Head of caudate nucleus (tissue), 42 donors: ENCODE measurements at places on chromosomes 3 and 15.

DNA sequence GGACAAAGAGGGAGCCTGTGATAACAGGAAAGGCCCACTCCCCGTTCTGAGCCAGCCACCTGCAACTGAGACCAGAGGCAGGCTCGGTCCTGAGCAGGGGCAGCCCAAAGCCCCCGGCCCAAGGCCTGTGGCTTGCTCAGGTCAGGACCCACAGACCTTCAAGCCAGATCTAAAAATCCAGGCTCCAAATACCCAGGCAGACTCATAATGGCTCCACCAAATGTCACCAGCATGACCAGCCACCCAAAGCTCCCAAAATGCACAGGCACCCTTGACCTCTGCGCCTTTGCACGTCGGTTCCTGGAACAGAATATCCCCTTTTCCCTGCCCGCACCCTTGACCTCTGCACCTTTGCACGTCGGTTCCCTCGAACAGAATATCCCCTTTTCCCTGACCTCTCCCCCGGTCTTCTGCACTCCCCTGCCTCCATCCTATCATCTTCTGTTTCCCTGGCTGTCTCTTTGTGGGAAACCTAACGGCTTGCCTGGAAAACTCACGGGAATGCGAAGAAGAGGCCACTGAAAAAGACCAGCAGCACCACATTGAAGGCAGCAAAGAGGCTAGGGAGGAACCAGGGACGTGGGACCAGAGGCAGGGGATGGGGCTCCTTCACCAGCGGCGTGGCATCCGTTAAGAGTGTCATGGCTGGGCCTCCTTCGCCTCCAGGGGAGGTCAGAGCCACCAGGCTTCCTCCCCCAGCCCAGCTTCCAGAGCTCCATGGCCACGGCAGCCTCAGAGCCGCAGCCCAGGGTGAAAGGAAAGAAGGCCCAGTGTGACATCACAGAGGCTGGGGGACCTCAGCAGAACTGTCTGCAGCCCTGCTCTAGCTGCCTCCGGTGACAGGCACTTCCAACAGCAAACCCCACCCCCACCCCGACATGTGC, at the start of gene ZDHHC19:
ZDHHC19 (minus strand) TSS at position 728 of the 884 bp plus-strand sequence; CDS start at position 643, 85 bp downstream.
- DNase-seq = no peak

DNA sequence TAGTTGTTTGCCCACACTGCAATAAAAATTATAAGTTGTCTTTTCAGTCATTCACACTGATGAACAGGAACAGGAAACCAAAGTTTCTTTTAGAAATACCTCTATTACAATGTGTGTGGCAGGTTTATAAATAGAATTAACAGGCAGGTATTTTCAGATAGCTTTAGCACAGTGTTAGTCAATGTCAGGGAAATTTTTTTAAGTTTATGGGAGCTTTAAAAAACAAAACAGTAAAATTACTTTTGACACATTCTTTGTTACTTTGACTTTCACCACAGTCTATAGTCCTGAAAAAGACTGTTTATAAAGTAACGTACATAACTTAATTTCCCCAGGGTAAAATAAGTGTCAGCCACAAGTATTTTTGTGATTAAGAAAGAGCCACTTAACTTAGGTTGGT, 38.1 kb downstream of the SERPINI1 start:
- no peak for DNase-seq

DNA sequence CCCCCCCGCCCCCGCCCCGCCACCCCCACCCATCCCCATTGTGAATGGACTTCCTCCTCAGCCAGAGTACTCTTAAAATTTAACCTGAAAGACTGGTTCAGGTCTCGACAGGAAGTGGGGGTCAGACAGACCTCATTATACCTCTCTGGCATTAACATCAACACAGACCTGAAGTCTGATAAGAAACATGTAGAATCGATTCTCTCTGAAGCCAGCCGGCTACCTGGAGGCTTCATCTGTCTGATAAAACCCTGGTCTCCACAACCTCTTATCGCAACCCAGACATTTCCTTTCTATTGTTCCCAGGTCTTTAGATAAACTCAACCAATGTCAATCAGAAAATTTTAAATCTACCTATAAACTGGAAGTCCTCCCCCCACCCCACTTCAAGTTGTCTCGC, 42.6 kb downstream of the SLCO2A1 start:
- no peak for DNase-seq

DNA sequence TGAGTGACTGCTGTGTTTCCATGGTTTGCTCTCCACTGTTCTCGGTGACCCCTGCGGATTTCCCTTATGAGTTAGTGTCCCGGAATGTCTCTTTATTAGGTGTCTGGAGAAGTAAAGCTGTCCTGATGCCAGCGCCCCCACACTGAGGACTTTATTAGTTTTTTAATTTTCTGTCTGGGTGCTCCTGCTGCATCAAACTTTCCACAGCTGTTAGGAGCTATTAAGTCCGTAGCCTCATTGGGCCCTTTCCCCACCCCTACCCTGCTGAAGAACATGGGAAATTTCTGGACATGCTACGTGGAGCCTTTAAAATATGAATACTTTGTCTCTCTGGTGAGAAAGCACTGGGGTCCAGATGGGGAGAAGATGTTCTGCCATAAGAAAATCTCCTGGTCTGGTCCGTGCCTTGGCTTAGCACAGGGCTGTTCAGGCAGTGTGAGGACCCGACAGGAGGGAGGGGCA, 161.7 kb upstream of the HES1 start:
- DNase-seq = no peak

- DNase-seq = no peak
Measured at GRCh38 chr15:44246521-44247268, 41.8 kb upstream of the GOLM2 start.

GRCh38 chr3:98985431-98985830, 83.9 kb upstream of the DCBLD2 start:
- DNase-seq = no peak
